HS-27A (cell line): ENCODE measurements at places on chromosomes 11 and 22.
A peak's percentile ranks its signal among the peaks of the same experiment; 100 is the strongest.

DNA sequence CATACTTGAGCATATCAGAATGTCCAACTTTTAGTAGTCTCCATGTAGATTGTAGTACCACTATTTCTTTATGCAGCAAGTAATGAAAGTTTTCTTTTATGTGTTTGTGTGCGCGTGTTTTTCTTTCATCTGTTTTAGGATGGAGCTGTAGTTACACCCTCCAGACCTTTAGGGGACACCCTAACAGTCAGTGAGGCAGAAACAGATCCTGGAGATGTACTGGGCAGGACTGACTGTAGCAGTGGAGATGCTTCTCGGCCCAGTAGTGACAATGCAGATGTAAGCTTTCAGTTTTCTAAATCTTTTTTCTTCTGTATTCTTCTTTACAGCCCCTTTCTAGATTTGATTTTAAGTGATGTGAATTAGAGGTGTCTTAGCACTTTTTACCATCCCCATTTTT is 79.9 kb upstream of the GRIK4 start:
- DNase-seq, result no peak

GRCh38 chr22:29216873-29217666 is 11.4 kb downstream of the EMID1 start:
- no peak for DNase-seq

GRCh38 chr11:111792955-111793500 is 26.8 kb upstream of the PPP2R1B start:
- no peak for DNase-seq

- DNase-seq, result no peak
These were observed 5.9 kb downstream of the IGSF9B start for GRCh38 chr11:133950874-133951326.

DNA sequence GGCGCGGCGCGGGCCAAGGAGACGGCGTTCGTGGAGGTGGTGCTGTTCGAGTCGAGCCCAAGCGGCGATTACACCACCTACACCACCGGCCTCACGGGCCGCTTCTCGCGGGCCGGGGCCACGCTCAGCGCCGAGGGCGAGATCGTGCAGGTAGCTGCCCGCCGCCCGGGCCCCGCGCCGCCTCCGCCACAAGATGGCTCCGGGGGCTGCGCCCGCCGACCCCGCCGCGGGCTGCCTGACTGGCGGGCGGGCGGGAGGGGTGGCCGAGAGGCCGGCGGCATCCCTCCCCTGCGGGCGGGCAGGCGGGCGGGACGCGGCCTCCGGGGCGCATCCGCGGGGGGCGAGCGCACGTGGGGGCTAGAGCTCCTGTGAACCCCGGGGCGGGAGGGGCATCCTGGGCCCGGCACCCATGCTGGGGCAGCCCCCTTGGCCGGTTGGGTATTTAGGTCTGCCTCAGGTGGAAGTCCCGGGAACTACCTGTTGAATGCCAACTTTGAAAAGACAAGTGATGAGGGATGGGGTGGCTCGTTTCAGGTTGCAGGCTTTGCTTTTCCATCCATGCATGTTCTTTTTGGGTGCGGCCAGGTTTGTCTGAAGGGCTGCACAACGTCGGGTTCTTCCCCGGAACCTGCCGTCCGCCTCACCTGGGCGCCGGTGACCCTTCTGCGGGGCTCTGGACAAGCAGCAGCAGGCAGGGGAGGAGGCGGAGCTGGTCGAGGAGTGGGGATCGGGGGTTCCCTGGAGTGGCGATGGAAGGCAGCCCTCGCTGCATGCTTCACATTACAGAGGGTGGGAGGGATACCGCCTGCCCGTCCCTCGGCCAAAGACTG is 760 bp downstream of the ZNRF3 start:
- no peak for DNase-seq

DNA sequence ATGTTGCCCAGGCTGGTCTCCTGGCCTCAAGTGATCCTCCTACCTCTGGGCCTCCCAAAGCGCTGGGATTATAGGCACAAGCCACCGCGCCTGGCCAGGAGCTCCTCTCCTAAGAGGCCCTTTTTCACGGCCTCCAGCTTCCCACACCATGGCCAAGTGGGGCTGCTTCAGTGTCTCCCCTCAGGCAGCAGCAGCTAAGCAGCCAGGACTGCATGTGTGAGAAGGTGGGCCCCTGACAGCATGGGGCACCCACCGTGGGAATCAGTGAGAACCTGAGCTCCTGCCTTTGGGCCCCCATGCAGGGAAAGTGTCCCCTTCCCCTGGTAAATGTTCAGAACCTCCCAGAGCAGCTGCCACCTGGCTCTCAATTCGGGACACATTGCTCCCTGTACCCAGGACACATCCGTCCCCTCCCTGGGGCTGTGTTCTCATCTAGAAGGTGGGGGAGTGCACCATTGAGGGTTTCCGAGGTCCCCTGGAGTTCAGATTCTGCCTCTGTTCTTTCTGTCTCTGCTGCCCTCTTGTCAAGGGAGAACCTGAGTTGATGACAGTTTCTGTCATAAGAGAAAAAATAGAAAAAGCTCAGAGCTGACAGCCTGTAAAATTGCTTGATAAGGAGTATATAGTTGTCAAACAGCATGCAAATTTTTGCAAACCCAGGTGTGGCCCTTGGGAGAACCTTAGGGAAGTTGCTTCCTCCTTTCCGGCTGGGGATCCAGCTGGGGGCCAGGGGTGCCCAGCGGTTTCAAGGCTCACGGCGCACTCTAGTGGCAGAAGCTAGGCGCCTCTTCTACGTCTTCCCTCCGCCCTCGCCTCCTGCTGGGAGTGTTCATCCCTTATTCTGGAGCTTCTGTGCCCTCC is 29.7 kb downstream of the FAM83F start:
- peak; percentile 17 for DNase-seq

DNA sequence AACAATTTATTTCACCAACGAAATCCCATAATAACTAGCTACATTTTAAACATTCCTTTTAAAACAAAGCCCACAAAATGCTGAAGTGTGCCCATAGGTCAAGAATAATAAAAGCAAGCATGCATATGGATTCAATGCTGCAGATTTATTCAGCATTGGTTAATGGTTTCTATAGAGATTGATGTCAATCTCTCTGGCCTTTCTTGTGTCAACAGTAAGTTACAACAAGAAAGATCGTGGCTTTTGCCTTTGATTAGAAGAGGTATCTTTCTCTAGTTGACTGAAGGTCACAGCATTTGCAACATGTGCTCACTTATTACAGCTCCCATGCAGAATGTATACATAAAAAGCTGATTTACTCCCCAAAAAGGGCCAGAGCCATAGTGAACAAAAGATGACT is 1.4 kb upstream of the SOX6 start:
- no peak for DNase-seq
